Suprapubic skin (tissue), 4 donors: ENCODE measurements at places on chromosomes 13 and 19. TPM values are rescaled to one million over a fixed set of nuclear protein-coding genes. Genes with fewer than 3 reads are reported as not detected.

DNA sequence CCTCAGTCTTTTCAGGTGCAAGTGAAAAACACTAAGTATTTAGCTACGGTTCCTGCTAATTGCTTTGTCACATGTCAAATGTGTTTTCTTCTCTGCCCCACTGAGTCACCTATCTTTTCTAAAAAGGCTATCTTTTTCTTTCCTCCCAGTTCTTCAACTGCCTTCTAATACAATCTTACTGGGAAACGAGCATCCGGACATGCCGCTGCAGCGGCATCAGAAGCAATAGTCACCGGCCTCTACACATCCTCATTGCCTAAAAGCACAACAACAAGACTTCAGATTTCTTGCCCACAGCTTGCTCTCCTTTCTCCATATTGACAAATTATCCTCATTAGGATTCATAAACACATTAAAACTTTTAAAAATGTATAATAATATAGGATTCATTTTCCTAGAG is 1.2 kb downstream of the PCDH9 start:
- no peak for DNase-seq
- H3K36me3 ChIP-seq, result no peaks in the 10 kb centered on the region
- H3K4me1 ChIP-seq, result peaks cover 9% of the 10 kb centered on the region
- peak overlapping the region; percentile 86 for H3K4me3 ChIP-seq

DNA sequence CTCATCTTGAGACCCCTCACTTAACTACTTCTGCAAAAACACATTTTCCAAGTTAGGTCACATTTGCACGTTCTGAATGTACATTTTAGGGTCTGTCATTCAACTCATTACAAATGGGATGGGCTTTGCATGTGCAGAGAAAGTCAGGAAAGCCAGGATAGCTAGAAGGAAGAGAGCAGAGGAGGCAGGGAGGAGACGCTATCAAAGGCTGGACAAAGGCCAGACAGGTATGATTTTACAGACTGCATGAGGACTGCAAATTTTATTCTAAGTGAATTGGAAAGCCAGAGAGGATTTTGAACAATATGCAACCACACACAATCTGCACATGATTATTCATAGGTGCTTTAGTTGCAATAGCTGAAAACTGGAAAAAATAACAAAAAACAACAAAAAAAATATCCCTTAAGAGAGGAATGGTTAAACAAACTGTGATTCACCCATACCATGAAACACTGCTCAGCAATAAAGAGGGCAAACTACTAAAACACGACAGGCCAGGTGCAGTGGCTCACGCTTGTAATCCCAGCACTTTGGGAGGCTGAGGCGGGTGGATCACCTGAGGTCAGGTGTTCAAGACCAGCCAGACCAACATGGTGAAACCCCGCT is 21.1 kb downstream of the SYDE1 start:
- DNase-seq, result no peak
- no peak overlapping the region for H3K27ac ChIP-seq
- peaks cover 42% of the 10 kb centered on the region for H3K4me1 ChIP-seq
- H3K36me3 ChIP-seq, result no peaks in the 10 kb centered on the region
- H3K4me3 ChIP-seq, result no peak overlapping the region

GRCh38 chr13:44267980-44268379 is 105.6 kb upstream of the SERP2 start:
- H3K27me3 ChIP-seq, result no peaks in the 10 kb centered on the region
- H3K4me3 ChIP-seq, result no peak overlapping the region
- H3K4me1 ChIP-seq, result peaks cover 18% of the 10 kb centered on the region
- no peaks in the 10 kb centered on the region for H3K36me3 ChIP-seq
- DNase-seq, result no peak

Gene SELENOV
- not detected for total RNA-seq

- H3K4me3 ChIP-seq, result no peak overlapping the region
- H3K4me1 ChIP-seq, result no peaks in the 10 kb centered on the region
- DNase-seq, result no peak
- H3K36me3 ChIP-seq, result no peaks in the 10 kb centered on the region
These were observed 75.0 kb upstream of the VSTM2B start for GRCh38 chr19:29450812-29451211.

Gene SLC25A41
- total RNA-seq, result not detected

DNA sequence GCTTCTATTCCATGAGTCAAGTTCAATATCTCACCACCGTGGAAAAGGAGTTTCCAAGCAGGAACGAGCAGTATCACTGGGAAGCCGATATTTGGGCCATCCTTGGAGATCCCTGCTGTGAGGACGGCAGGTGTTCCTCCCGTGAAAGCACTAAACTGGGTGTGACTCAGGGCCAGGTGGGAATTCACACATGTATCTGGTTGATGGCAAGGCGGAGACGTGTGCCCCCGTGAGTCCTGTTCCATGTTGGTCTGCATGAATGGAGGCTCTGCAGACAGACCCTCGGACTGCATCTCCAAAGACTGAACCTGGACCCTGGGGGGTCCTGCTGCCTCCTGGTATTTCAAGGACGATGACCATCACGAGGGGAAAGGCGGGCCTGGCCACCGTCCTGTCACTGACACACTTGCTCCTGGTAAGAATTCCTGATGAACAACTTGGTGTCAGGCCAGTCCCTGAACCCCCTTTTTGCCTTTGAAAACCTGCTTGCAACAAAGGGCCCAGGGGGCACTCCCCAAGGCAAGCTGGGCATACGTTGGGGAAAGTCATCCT is 22.8 kb upstream of the GAS6 start:
- no peaks in the 10 kb centered on the region for H3K27me3 ChIP-seq
- no peak overlapping the region for H3K27ac ChIP-seq
- H3K4me1 ChIP-seq, result peaks cover 22% of the 10 kb centered on the region
- H3K36me3 ChIP-seq, result no peaks in the 10 kb centered on the region
- no peak overlapping the region for H3K4me3 ChIP-seq
- DNase-seq, result no peak

Gene RFPL4A
- not detected for total RNA-seq

DNA sequence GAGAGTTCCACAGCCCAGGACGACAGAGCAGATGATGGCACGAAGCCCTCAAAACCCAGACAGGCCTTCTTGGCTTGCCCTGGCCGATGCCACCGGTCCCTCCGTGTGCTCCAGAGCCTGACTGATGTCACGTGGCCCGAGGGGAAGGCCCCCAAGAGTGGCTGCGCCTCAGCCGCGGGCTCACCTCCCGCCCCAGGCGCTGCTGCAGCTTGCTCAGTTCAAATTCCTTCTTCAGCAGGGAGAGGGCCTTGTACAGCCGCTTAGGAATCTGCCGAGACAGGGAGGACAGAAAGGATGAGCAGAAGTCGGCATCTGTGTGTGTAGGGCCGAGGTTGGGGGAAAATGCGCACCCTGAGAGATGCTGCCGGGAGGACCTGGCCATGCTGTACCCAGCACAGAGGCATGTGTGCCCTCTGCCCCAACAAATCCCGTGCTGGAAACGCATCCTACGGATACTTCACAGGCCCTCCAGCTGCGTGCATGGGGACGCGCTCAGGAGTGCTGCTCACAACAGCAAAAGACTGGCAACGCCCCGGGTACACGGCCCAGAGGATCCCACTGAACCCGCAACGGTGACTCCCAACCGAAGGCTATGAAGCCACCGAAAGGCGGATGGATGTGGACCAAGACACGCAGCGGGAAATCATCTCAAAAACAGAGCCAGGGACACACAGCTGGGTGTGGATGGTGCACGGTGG is 12.9 kb downstream of the LONP1 start:
- no peak for DNase-seq
- no peaks in the 10 kb centered on the region for H3K4me1 ChIP-seq
- H3K36me3 ChIP-seq, result peaks cover 86% of the 10 kb centered on the region
- H3K4me3 ChIP-seq, result no peak overlapping the region
- H3K27me3 ChIP-seq, result no peaks in the 10 kb centered on the region

DNA sequence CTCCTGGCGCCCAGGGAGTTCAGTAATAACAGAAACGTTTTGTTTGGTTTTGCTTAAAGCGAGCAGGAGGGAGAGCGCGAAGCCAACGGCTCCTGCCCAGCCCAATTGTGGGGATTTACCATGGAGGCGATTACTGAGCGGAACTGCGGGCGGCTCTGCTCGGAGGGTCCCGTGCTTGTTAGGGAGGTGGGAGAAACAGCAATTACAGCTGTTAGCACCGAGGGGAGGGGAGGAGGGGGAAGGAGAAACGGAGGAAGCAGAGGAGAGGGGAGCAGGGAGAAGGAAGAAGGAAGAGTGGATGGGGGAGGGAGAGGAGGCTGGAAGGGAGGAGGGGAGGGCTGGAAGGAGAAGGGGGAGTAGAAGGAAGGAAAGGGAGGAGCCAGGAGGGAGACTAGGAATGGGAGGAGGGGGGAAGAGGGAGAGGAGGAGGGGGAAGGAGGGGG is 7.7 kb upstream of the ONECUT3 start:
- no peaks in the 10 kb centered on the region for H3K36me3 ChIP-seq
- H3K4me3 ChIP-seq, result no peak overlapping the region
- H3K4me1 ChIP-seq, result peaks cover 36% of the 10 kb centered on the region
- no peak overlapping the region for H3K27ac ChIP-seq
- peaks cover 94% of the 10 kb centered on the region for H3K27me3 ChIP-seq
